ENCODE measurements at places on chromosomes 11 and 22.

DNA sequence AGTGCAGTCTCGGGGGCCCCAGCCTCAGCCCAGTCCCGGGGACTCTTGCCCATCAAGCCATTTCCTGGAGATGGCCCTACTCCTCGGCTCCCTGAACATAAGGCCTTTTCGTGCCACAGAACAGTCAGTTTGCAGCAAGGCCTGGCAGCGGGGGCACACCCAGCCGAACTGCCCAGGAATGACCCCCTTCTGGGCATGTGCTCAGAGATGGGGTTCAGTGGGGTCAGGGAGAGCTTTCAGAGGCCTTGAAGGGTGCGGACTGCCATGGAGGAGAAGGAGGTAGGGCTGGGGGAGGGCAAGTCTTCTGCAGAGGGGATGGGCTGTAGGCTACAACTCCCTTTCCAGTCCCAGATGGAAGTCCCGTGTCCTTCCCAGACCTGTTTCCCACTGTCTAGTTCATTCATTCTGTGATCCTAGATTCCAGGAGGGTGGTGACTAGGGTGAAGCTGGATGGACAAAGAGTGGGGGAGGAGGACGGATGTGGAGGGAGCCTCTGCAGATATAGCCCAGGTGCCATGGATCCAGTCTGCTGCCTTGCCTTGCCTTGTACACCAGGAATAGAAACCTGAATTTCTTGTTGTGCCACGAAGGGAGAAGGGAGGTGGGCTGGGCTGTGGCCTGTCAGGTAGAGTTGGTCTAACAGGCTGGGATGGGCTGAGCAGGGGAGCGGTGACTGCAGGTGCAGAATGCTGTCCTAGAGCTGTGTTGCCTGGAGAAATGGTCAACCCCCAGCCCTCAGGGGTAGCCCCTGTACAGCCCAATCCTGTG lies 14.2 kb upstream of the OMP start:
- no peak for DNase-seq

- no peak for DNase-seq
Observed at GRCh38 chr22:45064313-45065278, 54.8 kb upstream of the PHF21B start.

GRCh38 chr22:30277547-30278344 lies 11.1 kb upstream of the OSM start:
- no peak for DNase-seq

- no peak for DNase-seq
Observed at GRCh38 chr11:72075109-72075508, 5.2 kb downstream of the NUMA1 start.

GRCh38 chr11:83723999-83724398 lies 437.8 kb upstream of the CCDC90B start:
- DNase-seq = no peak

DNA sequence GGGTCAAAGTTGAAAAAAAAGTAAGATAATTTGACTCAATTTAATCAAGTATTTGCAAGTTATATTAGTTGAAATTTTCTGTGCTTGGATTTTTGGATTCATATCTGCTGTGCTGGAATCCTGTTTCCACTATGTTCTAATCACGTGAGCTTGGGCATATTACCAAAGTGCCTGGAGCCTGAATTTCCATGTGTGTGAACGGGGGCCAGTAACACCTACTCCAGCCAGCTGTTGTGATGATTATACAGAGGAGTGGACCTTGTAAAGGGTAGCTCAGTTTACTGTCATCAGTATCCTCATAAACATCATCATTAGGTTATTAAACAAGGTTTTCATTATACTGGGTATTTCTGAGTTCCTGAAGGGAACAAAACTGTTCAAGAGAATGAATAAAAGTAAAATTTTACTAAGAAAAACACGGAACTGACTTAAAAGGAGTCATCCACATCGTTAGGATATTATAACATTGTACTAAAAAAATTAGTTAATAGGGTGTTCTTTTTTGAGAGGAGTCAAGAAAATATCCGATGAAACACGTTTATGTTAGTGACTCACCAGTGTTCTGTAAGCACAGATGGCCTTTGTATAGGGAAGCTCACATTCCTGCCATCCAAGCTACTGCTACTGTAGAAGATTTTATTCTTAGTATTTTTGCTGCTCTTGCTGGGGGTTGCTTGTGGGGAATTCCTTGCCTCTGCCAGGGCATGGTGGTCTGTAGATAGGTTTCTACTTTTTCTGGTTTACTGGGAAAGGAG lies 144.1 kb downstream of the ARHGAP42 start:
- no peak for DNase-seq

DNA sequence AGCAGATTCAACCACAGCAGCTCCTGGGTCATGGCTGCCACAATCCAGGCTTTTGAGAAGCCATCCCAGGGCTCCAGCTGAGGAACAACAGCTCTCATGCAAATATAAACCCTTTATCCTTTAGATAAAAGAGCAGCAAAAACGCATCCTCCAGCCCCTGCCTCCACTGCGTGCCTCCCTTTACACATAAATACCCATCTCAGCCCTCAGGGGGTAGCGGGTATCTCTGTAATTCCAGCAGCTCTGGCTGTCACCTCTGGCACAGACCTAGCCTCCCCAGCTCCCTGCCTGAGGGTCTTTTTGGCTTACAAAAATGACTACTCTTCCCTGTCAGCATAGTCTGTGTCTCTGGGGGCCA lies 21.6 kb downstream of the LMO1 start:
- DNase-seq = no peak

Data from stimulated activated CD4-positive, alpha-beta T cell treated with anti-CD3 and anti-CD28 coated beads, TNF-alpha, amount 100 ng/mL, for 1 hour (primary cell).